Suppressor macrophage (primary cell): ENCODE measurements at places on chromosomes 3 and 15.

DNA sequence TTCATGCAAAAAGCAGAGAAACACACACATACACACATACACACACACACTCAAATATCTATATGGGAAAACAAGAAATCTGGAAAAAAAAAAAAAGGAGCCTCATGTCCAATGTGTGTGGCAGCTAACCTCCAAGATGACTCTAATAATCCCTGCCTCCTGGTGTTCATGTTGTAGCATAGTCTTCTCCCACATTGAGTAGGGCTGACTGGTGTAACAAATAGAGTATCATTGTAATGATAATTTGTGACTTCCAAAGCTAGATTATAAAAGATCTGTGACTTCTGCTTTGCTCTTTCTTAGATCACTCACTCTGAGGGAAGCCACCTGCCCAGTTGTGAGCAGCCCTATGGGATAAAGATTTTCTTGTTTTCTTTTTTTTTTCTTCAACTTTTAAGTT is 130.9 kb upstream of the TNIK start:
- DNase-seq: no peak

- no peak for DNase-seq
Measured at GRCh38 chr3:31625358-31625757, 92.6 kb downstream of the STT3B start.

GRCh38 chr15:49715211-49715610 is 94.4 kb downstream of the DTWD1 start:
- no peak for DNase-seq

GRCh38 chr15:48603123-48603500 is 42.4 kb downstream of the FBN1 start:
- no peak for DNase-seq

DNA sequence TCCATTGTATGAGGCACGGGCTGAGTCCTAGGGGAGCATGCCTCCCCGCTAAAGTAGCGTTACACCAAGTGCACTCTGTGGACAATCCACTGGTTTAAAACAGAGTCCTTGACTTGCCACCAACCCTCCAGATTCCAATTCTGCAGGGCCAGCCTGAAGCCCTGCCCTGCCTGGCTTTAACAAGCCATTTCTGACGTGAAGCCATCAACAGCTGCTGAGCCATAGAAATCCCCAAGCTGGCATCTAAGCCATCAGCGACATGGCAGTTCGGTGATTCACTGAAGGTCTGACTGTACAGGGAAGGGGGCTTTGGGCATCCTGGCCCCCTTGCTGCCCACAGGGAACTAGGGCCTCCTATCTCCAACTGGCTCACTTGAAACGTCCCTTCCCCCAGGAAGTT is 265.7 kb downstream of the UACA start:
- no peak for DNase-seq
